ENCODE measurements at places on chromosomes 16 and 17.

GRCh38 chr17:41457676-41458075 is 9.5 kb downstream of the KRT32 start:
- no peak for DNase-seq

- no peak for DNase-seq
These were observed 103.4 kb downstream of the CYLD start for GRCh38 chr16:50845296-50845695.

DNA sequence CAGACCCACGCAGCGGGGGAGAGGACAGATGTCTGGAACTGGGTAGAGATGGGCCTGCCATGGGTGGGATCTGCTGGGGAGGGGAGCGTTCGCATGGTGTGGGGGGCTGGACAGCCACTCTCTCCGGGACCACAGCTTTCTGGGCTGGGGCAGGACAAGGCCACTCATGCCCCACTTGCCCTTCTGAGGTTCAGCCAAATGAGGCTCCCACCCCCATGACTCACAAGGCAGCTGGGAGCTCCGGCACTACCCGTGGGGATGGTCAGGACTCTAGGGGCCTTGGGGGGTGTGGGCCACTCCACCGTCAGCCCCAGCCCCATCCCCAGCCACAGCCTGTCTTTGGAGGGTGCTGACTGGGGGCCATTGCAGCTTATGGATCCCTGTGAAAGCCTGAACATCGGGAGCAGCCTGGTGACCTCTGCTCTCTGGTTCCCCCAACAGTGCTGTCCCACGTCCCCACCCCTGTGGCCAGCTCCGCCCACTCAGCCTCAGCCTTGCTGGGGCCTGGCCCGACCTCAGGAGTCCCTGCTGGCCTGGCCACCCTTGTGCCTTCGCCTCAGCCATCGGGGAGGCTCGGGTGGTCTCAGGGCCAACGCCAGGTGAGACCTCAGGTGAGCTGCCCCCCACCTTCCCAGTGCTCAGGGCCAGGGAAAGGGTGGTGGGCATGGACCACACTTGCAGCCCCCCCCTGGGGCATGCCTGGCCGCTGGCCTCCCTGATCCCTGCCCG is 4.7 kb upstream of the CDH15 start:
- DNase-seq, result no peak

- DNase-seq, result no peak
These were observed 193.7 kb upstream of the CHMP6 start for GRCh38 chr17:80797741-80798594.

GRCh38 chr16:20740007-20740883 is 1.4 kb downstream of the THUMPD1 start:
- DNase-seq, result no peak

DNA sequence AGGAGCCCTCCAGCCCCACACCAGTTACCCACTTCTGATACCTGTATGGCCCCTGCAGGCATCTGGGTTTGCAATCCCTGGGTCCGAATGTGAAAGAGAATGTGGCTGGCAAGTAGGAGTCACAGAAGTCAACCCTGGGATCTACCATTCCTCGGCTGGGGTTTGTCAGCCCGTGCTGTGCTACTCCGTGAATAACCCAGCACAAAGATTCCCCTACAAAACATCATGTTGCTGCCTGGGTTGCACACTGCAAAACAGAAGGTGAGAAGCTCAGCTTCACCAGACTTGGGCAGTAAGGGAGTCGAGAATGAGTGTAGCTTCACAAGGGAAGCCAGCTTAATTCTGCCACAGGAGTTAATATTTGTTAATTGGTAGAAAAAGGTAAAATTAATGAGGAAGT is 137.1 kb downstream of the ZFHX3 start:
- DNase-seq, result no peak
